ENCODE measurements at places on chromosomes 2 and 18. TPM values are rescaled to one million over a fixed set of nuclear protein-coding genes. Genes with fewer than 3 reads are reported as not detected.

DSC3 gene
- total RNA-seq: not detected

AFF3 gene
- total RNA-seq: 6.2 TPM

SEPTIN2 gene
- total RNA-seq: 97.9 TPM

TMEM37 gene
- 76.4 TPM for total RNA-seq

CHRND gene
- not detected for total RNA-seq

PTPRN gene
- not detected for total RNA-seq

TCF23 gene
- total RNA-seq: not detected

LRRC30 gene
- total RNA-seq: not detected

CPO gene
- 0.24 TPM for total RNA-seq

MOGAT1 gene
- 5.3 TPM for total RNA-seq

SLC40A1 gene
- total RNA-seq: 103 TPM

AQP12B gene
- total RNA-seq: not detected

PRSS56 gene
- not detected for total RNA-seq
